ENCODE measurements at places on chromosomes 16 and 17. TPM values are rescaled to one million over a fixed set of nuclear protein-coding genes. Genes with fewer than 3 reads are reported as not detected.

GRCh38 chr17:45222289-45222995, 757 bp downstream of the FMNL1 start:
- DNase-seq = no peak

DNA sequence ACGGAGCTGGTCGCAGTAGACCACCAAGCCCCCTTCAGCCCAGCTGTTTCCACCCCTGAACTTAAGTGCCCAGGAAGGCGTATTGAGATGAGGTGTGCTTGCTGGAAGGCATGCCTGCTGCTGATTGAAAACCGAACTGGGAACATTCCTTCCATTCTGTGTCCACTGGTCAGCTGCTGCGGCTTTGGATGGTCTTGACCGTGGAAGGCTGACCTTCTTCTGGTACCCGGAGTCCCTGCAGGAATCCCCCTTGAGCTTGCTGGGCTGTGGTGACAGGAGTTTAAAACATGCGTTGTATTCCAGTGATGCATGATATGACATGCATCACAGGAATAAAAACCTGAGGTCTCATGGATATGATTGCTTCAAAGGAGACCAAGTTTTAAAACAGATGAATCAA, 31.4 kb downstream of the IL4R start:
- DNase-seq = no peak

GRCh38 chr16:21145738-21146137, 4.9 kb downstream of the DNAH3 start:
- no peak for DNase-seq

GRCh38 chr17:34424814-34425491, 61.9 kb upstream of the CCL1 start:
- no peak for DNase-seq

DNA sequence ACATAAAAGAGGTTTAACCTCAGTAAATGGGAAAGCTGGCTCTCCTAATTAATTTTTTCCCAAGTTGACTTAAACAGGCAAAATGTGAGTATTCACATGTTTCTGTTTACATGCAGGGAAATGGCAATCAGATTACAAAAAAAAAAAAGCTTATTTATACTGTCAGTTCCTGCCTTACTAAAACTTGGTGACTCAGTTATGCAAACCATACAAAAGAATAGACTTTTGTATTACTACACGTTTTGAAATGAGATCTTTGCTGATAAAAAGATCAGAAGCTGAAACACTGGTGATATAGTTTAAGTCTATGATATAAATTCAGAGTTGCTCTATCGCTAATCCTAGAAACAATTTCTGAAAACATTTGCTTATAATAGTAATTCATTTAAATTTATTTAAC, 9.4 kb upstream of the KCNJ2 start:
- DNase-seq = no peak

- DNase-seq = no peak
Measured at GRCh38 chr16:22366371-22366770, 8.0 kb downstream of the CDR2 start.

DNA sequence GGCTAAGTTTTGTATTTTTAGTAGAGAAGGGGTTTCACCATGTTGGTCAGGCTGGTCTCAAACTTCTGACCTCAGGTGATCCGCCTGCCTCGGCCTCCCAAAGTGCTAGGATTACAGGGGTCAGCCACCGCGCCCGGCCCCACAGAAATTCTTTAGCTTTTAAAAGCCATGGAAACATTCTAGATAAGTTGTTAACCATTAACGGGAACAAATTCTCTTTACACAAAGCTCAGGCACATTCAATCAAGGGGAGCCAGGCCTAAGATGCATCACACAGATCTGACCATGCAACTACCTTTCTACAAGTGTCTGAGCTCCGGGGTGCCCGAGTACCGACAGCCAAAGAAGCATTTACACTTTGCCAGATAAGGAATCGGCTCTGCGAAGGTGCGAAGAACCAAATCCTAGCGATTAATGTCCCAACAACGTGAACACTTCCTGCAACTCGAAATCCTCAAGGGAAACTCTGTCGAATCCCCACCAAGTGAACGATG, 1.0 kb downstream of the EMC8 start:
- DNase-seq = no peak

- no peak for DNase-seq
Measured at GRCh38 chr16:85367485-85367884, 245.6 kb upstream of the GSE1 start.

DNA sequence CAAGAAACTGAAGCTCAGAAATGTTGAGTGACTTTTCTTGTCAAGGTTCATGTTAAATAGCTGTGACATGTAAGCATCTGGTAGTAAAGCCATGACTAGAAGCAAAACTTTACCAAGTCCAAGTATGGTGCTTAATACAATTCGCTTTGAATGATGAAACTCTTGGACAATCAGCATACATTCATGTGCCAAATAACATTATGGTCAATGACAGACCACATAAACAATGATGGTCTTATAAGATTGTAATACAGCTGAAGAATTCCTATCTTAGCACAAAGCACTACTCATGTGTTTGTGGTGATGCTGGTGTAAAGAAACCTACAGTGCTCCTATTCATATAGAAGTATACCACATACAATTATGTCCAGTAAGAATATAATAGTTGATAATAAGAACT, 97.1 kb upstream of the RPRML start:
- no peak for DNase-seq

GRCh38 chr17:76633628-76634328, 9.8 kb downstream of the ST6GALNAC1 start:
- DNase-seq = no peak

GRCh38 chr16:68760671-68761275, 23.7 kb downstream of the CDH1 start:
- no peak for DNase-seq

GRCh38 chr17:44280392-44280937, 12.5 kb upstream of the SLC4A1 start:
- no peak for DNase-seq

DNA sequence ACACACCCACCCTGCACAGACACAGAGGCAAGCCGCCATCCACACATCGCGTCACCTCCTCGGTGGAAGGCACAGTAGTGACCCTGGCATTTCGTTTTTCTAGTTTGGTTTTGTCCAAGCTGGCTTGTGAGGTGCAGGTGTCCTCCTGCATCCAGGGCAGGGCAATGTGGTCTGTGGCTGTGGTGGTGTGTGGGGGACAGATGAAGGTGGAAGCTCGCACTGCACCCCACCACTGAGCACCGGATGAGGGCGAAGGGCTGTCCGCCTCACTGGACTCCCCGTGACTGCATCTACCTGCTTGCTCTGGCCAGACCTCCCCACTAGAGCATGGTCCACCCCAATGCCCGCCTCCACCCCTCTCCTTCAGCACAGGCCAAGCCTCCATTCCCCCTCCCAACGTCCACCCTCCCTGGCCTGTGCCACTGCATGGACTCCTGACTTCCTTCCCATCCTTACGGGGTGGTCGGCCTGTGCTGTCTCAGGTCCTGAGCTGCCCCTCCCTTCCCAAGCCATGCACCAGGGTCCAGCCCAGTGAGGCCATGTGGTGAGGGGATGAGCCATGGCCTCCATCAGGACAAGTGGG, 78.8 kb upstream of the CBX4 start:
- no peak for DNase-seq

DNA sequence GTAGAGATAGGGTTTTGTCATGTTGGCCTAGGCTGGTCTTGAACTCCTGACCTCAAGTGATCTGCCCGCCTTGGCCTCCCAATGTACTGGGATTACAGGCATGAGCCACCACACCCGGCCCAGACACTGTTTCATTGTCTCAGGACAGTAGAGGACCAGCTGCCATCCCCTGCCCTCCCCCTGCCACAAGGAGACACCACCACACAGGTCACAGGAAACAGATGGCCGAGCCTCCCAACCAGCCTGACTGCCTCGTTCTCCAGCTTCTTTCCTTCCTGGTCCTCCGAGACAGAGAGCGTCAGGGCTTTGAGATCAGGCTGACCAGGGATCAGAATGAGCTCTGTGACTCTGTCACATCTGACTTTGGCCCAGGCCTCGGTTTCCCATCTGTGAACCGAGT, 20.8 kb upstream of the RNPS1 start:
- DNase-seq = no peak

- DNase-seq = no peak
Measured at GRCh38 chr17:78652024-78652423, 74.8 kb upstream of the DNAH17 start.

- DNase-seq = no peak
Measured at GRCh38 chr16:71456801-71457200, 5.2 kb downstream of the ZNF23 start.

DNA sequence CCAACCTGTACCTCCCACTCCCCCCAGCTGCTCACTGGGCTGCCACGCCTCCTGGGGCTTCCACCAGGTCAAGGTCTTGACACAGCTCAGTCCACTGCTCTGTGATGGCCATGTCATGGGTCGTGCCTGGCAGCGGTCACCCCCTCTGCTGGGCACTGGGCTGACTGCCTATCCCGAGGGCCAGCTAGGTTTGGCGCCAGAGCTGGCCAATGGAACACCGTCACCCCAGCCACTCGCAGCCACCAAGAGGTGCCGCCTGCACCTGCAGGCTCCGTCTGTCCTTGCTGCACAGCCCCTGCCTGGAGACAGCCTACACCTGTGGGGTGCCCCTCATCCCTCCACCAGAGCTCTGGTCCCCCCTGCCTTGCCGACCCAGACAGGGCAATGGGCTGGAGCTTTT, 4.5 kb upstream of the RAB40C start:
- no peak for DNase-seq

- DNase-seq = no peak
Measured at GRCh38 chr17:78376161-78376560, 2.3 kb upstream of the PGS1 start.

Gene TOX3
- not detected for polyA plus RNA-seq

Gene KRTAP29-1
- polyA plus RNA-seq = not detected

Gene FOXN1
- polyA plus RNA-seq = not detected

Gene CSH2
- not detected for polyA plus RNA-seq

Gene VKORC1
- 515 TPM for polyA plus RNA-seq

Gene NOG
- polyA plus RNA-seq = 0.26 TPM

Gene TNFRSF13B
- not detected for polyA plus RNA-seq

Gene BRIP1
- 6.2 TPM for polyA plus RNA-seq

Gene FA2H
- not detected for polyA plus RNA-seq

Gene ZNF19
- 2.2 TPM for polyA plus RNA-seq
